ENCODE measurements at places on chromosomes 2 and 18. TPM values are rescaled to one million over a fixed set of nuclear protein-coding genes. Genes with fewer than 3 reads are reported as not detected.

DNA sequence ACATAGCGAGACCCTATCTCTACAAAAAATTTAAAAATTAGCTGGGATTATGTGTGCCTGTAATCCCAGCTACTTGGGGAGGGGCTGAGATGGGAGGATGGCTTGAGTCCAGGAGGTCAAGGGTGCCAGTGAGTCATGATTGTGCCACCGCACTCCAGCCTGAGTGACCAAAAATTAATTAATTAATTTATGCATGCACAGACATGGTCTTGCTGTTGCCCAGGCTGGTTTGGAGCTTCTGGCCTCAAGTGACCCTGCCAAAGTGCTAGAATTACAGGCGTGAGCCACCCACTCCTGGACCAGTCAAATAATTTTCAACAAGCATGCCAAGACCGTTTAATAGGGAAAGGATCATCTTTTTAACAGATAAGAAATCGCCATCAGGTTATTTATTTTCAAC lies 57.7 kb upstream of the TFCP2L1 start:
- no peak for DNase-seq

Gene MERTK
- 10.6 TPM for total RNA-seq

DNA sequence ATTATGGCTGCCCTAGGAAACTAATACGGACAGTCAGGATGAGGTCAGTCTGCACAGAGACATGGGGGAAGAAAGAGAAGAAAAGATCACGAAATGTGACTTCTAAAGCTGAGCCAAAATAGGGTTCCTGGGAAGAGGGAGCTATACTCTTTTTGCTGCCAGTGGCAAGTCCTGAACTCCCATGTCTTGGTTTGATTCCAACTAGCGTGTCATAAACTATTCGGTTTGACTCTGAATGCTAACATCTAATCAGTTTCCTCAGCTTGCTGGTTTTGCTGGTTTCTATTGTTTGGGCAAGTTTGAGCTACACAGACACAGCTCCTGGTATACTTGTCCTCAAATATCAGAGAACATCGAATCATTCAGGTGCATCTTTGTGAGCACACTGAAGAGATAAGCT lies 80.5 kb upstream of the CYP1B1 start:
- no peak for DNase-seq

DNA sequence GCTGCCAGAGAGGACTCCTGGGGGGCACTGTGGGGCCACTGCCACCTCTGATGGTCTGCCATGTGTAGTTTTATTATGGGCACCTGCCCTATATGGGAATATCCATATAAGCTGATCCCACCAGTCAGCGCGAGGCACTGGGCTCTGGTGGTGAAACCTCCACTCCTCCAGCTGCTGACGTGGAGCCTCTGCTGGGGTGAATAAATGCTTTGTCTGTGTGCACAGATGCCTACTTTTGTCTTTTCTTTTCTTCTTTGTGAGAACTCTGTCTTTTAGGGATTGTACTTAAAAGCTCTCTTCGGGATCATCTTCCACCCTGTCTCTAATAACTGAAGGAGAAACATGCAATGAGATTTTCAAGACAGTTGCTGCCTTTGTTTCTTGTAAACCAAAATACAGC lies 68.9 kb upstream of the NCK2 start:
- no peak for DNase-seq

Data from right lobe of liver (tissue), 6 donors.